Activated naive CD4-positive, alpha-beta T cell (primary cell): ENCODE measurements at places on chromosomes 6 and 20.

DNA sequence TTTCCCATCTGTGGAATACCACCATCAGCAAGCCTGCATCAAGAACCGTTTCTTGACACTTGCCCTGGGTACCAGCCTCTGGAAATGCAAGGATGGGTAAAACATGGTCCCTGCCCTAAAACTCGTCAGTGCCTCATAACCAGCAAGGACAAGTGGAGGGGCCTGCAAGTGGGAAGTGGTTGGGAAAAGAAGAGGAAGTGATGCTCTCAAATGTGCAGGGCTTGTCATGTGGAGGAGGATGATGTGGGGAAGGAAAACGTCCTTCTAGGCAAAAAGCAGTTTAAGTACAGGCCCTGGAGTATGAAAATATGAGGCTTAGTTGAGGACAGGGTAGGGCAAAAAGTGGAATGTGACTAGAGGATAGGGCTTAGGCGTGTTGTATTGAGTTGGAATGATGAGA, 19.0 kb downstream of the RREB1 start:
- DNase-seq, result no peak

GRCh38 chr20:32316667-32317066, 39.2 kb downstream of the KIF3B start:
- no peak for DNase-seq

- no peak for DNase-seq
Measured at GRCh38 chr6:122615409-122615808, 5.2 kb downstream of the PKIB start.

DNA sequence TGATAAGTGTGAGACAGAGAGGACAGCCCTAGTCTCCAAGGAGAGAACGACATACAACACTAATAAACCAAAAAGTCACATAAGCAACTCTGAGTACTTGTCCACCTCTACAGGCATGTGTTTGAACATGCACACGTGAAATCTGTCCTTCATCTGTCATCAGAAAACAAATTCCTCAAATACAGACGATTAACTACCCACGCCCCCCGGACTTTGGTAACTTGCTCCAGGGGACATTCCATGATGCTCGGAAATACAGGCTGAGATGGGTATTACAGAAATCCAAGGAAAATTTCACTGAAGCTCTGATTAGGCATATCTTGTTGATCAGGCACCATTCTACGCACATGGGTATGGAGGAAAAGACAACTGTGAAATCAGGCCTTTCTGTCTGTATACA, 57.8 kb downstream of the LYRM4 start:
- DNase-seq, result no peak

- no peak for DNase-seq
Measured at GRCh38 chr6:15953152-15953880, 175.6 kb upstream of the MYLIP start.

DNA sequence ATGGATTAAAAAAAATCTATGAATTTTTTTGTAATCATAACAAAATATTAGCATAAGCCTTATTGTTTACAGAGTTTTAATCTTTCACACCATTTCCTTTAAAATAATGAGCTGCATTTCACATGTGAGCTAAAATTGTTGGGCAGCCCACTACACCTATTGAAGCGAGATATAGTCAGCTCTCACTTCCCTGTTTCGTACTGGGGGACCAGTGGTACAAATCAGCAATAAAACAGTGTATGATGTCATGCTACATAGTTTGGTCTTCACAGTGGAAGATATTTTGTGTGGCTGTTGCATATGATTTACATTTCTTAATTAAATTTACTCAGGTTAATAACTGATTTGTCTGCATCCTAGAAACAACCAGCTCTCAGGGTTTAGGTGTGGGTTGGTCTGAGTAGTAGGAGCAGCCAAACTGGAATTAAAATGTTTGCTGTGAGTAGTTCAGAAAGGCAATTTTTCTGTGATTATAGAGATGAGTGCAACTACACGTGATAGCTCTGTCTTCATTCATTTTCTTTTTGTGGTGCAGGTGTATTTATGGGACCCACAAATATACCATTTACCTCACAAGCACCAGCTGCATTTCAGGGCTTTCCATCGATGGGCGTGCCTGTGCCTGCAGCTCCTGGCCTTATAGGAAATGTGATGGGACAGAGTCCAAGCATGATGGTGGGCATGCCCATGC, 99.3 kb downstream of the B3GAT2 start:
- no peak for DNase-seq
